SHP77 (cell line): ENCODE measurements at places on chromosomes 5 and 9.

DNA sequence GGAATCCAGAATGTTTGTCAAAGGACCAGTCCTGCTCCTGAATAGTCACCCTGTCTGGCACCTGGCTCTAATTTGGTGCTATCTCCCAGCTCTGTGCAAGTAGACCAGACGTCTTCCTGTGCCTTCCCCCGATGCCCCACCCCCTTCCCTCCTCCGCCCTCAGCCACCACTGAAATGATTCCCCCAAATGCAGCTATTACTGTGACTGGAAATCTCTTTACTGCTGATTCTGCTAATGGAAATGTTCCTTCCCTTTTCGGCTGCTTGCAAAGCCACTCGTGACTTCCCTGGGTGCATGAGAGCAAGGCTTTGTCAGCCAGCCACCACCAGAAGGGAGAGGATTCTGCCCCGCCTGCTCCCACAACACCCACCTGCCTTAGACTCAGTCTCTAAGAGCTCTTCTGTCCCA lies 11.4 kb downstream of the ASTN2 start:
- DNase-seq: peak; percentile 20

DNA sequence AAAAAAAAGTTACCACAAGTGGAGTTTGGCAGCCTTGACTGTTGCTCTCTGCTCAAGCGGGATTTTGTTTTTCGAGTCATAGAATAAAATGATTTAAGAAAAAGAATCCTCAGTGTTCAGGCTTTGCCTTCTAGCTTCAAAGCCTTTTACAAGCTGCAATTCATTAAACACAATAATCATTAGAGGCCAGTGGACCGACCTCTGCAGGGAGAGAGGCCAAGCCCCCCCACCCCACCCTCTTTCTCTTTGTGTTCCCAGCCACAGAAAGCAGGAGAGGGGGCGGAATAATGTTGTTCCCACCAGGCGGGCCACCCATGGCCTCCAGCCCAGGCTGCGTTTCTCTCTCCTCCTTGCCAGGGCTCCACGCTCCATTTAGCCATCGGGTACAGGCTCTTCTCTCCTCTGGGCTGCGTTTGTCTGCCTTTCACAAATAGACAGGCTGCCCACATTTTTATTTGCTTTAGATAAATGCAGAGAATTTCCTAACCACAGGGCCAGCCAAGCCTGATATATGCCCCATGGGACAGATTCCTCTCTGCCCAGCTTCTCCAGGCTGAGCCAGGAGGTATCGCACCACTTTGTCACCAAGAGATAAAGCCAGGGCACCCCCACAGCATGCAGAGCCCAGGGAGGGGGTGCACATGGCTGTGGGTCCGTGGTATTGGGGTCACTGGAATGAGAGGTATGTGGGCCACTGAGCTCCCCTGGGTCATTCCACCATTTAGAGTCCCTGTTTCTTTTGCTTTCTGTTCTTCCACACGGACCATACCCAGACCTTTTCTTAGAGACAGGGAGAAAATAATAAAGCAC lies 318.8 kb downstream of the PIK3R1 start:
- no peak for DNase-seq

- no peak for DNase-seq
Observed at GRCh38 chr9:121529237-121529987, 29.8 kb upstream of the GGTA1 start.

- DNase-seq: no peak
Observed at GRCh38 chr9:121886759-121887485, 206.2 kb downstream of the TTLL11 start.

DNA sequence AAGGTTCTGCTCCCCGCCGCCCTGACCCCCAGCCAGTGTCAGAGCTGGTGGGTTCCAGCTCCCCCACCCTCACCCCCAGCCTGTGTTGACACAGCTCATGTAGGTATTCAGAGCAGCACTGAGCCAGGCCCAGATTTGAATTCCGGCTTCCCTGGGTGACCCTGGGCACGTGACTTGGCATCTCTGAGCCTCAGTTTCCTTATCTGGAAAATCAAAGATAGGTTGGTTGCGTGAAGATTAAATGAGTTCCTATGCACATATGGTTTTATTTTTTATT lies 42.0 kb downstream of the HMCN2 start:
- no peak for DNase-seq

DNA sequence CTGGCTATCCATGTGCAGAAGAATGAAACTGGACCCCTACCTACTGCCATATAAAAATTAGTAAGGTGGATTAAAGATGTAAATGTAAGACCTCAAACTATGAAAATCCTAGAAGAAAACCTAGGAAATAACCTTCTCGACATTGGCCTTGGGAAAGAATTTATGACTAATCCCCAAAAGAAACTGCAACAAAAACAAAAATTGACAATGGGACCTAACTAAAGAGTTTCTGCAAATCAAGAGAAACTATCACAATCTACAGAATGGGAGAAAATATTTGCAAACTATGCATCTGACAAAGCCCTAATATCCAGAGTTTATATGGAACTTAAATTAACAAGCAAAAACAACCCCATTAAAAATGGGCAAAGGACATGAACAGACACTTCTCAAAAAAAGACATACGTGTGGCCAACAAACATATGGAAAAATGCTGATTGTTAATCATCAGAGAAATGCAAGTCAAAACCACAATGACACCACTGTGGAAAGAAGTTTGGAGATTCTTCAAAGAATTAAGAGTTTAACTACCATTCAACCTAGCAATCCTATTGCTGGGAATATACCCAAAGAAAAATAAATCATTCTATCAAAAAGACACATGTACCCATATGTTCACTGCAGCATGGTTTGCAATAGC lies 98.5 kb downstream of the NR3C1 start:
- DNase-seq: no peak

DNA sequence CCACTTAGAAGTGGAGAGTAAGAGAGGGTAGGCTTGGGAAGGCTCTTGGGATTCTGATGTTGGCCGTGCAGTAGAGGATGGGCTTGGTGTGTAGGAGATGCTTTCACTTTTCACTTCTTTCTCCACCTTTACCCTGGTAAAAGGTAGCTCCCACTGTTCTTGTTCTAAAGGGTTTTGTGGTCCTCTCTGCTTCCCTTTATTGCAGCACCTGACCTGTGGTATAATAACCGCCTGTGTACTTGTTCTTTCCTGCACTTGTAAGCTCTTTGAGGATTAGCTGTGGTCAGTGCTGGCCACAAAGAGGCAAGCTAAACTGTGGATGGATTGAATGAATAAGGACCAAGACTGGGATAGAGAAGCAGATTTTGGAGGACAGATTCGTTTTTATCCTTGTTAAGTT lies 25.2 kb downstream of the KDM4C start:
- no peak for DNase-seq

- DNase-seq: no peak
Observed at GRCh38 chr5:54619731-54620130, 102.2 kb downstream of the SNX18 start.

DNA sequence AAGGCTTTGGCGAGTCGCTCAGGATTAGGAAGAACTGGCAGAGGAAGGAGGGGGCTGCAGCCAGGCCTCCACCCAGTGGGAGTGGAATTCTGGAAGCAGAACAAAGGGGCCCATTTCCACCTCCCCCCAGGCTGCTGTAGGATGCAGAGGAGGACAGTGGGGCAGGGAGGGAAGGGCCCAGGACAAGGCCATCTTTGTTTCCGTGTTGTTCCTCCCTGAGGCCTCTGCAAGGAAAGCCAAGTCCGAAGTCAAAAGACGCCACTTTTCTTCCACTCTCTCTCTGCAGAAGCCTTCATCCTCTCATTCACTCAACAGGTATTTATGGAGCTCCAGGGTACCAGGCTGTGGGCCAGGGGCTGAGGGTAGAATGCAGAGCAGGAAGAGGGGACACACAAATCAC lies 70.7 kb downstream of the ENTREP1 start:
- DNase-seq: no peak

- no peak for DNase-seq
Observed at GRCh38 chr5:61363401-61364114, 31.5 kb downstream of the ZSWIM6 start.
